Psoas muscle (tissue), 8 donors: ENCODE measurements at places on chromosomes 13 and 19. TPM values are rescaled to one million over a fixed set of nuclear protein-coding genes. Genes with fewer than 3 reads are reported as not detected.

DNA sequence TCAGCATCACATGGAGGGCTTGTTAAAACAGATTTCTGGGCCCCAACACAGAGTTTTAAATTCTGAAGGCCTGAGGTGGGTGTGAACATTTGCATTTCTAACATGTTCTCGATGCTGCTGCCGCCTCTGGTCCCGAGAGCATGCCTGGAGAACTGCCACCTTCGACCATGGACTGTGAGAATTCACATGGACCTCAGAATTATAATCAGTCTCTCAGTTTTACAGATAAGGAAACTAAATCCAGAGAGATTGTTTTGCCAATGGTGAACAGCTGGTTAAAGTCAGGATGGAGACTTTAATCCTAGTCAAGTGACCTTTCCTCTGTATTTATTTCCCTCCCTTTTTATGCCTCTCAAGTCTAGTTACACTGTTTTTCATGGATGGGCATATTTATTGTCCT lies 14.7 kb downstream of the ALOX5AP start:
- DNase-seq, result no peak
- no peaks in the 10 kb centered on the region for H3K27me3 ChIP-seq
- no peak overlapping the region for H3K27ac ChIP-seq
- H3K4me3 ChIP-seq, result no peak overlapping the region

DNA sequence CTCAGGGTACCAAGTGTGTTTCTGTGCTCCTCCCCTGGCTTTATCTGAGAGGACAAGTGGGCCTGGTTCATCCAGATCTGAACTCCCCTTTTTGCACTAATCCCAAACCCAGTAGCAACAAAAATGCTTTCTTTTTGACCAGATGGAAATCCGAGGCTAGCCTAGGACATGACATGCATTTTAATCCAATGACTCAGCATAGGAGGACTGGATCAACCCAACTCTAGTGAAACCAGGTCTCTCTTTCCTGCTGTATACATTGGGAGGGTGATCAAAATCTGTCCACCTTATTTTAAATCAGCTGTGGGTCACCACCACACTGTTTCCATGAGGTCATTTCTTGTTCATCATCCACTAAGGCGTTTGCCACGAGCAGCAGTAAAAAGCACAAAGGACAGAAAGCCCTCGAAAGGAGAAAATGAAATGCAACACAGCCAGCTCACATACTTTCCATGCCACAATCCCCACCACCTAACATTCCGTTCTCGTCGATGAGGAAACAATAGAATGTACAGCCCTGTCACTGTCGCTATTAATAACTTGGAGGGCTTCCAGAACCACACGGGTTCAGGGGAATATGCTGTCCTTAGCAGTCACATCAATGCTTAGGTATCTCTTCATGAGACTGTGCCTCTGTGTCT lies 543.0 kb downstream of the IRS2 start:
- H3K36me3 ChIP-seq, result no peaks in the 10 kb centered on the region
- DNase-seq, result no peak
- H3K4me1 ChIP-seq, result peaks cover 3% of the 10 kb centered on the region
- no peaks in the 10 kb centered on the region for H3K27me3 ChIP-seq
- H3K4me3 ChIP-seq, result no peak overlapping the region
- H3K27ac ChIP-seq, result peak overlapping the region; percentile 61

Gene LILRB3
- 3.8 TPM for total RNA-seq

DNA sequence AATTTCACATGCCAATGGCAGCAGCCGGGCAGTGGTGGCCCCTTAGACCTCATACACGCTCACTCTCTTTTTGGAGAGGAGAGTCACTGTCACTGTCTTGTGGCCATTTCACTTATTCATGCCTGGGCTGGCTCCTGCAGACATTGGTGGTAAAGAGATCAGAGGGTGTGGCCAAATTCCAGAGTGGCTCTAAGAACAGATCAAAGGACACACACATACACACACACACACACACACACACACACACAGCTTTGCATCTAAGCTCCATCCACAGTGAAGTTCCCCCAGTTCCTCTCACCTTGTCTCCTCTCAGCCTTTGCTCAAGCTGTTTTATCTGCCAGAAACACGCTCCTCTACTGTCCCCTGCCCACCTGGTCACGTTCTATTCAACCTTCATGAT lies 46.5 kb upstream of the KPNA3 start:
- DNase-seq, result no peak
- H3K4me1 ChIP-seq, result no peaks in the 10 kb centered on the region
- H3K27ac ChIP-seq, result no peak overlapping the region
- no peak overlapping the region for H3K4me3 ChIP-seq
- no peaks in the 10 kb centered on the region for H3K36me3 ChIP-seq
- H3K27me3 ChIP-seq, result no peaks in the 10 kb centered on the region

DNA sequence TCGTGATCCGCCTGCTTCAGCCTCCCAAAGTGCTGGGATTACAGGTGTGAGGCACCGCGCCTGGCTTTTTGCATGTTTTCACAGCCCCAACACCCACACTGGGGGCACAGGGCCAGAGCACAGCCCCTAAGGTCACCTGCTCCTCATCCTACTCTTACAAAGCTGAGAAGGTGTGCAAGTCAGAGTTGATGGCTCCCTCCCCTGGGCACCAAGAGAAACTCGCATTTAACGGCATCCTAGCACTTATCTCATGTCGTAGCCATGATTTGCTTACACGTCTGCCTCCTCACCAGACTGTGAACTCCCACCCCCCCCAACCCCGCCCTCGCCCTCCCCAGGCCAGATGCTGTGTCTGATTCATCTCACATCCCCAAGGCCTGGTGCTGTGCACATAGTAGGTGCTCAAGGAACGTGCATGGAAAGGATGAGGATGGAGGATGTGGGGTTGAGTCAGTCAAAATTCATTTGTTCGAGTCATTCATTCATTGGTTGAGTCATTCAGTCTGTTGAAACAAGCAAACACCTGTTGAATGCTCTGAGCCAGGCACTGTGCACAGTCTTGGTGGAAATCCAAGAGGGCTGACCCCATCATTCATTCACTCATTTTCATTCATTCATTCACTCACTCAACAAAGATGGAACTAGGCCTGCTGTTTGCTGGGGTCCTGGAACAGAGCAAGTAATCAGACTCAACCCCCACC lies 11.3 kb downstream of the SHANK1 start:
- DNase-seq, result peak; percentile 30
- H3K4me3 ChIP-seq, result no peak overlapping the region
- no peak overlapping the region for H3K27ac ChIP-seq
- no peaks in the 10 kb centered on the region for H3K4me1 ChIP-seq
- H3K27me3 ChIP-seq, result peaks cover 3% of the 10 kb centered on the region

DNA sequence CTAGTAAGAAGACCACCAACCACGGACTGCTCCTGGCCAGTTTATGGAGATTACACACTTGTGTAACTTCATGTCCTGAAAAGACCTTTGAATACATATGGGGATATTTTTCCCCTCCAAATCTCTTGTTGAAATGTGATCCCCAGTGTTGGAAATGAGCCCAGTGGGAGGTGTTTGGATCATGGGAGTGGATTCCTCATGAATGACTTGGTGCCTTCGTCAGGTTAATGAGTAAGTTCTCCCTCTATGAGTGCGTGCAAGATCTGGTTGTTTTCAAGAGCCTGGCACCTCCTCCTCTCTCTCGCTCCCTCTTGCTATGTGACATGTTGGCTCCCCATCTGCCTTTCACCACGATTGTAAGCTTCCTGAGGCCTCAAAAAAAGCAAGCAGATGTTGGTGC lies 769.0 kb upstream of the SLITRK1 start:
- no peak for DNase-seq
- no peaks in the 10 kb centered on the region for H3K27me3 ChIP-seq
- H3K36me3 ChIP-seq, result no peaks in the 10 kb centered on the region
- no peaks in the 10 kb centered on the region for H3K4me1 ChIP-seq
- no peak overlapping the region for H3K4me3 ChIP-seq

Gene RASIP1
- total RNA-seq, result 7.0 TPM

DNA sequence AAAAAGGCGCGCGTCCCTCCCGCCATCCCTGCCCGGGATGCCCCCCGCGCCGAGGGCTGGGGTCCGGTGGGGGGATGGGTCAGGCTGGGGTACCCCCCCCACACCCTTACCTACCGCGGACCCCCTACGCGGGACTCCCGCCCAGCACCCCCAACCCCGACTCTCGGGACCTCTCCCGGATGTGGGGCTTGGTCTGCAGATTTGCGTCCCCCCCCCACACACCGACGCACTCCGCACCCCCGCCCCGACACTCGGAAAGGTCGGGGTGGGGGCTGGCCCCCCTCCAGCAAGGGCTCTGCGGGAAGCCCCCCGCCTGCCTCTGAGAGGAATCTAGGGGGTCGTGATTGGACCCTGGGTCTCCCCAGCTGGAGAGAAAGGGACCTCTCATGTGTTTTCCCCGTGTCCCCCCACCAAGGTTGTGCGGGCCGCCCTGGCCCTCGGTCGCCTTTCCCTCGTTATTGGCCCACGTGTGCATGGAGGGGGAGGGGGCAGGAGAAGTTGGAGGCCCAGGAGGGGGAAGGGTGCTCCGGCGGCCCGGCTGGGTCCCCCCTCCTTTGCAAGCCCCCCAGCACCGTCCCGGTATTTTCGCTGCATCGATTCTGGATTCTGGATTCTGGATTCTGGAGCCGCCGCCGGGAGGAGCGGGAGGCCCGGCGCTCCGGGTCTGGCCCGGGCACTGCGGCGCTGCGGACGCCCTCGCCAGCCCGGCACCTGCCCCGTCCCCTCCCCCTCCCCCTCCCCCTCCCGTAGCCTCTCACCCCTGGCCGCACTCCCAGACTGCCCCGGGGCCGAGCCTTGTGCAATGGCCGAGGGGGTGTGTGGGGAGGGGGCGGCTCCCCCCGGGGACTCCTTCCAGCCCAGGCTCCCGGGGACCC lies 607 bp downstream of the NFIC start:
- H3K36me3 ChIP-seq, result no peaks in the 10 kb centered on the region
- DNase-seq, result peak; percentile 84
- H3K4me1 ChIP-seq, result peaks cover 52% of the 10 kb centered on the region
- no peaks in the 10 kb centered on the region for H3K27me3 ChIP-seq

GRCh38 chr19:40190891-40191835 lies at the start of gene MAP3K10:
Gene MAP3K10 (plus strand): TSS chr19:40191426. CDS start chr19:40192032, 606 bp downstream.
- peaks cover 21% of the 10 kb centered on the region for H3K4me1 ChIP-seq
- H3K4me3 ChIP-seq, result peak within 1 kb of the TSS; percentile 100
- H3K36me3 ChIP-seq, result no peaks in the 10 kb centered on the region
- DNase-seq, result peak; percentile 91
- H3K27me3 ChIP-seq, result no peaks in the 10 kb centered on the region

Gene PSG3
- not detected for total RNA-seq

DNA sequence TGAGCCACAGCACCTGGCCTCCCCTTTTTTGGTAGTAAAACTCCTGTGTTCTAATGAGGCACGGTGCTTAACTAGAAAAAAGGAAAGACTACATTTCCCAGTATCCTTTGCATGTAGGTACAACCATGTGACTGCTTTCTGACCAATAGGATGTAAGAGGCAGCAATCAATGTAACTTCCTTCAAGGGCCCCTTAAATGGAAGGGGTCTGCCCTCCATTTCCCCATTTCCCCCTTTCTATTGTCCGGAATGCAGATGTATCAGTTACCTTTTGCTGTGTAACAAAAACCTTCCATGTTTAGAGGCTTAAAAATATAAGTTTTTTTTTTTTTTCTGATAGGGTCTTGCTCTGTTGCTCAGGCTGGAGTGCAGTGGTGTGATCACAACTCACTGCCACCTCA lies 2.2 kb downstream of the GPR32 start:
- H3K27ac ChIP-seq, result no peak overlapping the region
- peaks cover 2% of the 10 kb centered on the region for H3K27me3 ChIP-seq
- H3K4me3 ChIP-seq, result no peak overlapping the region
- no peaks in the 10 kb centered on the region for H3K4me1 ChIP-seq
- no peak for DNase-seq

Gene CPT1C
- total RNA-seq, result 0.79 TPM

Gene SIGLEC5
- not detected for total RNA-seq

Gene FGF9
- 1.6 TPM for total RNA-seq

Gene N4BP2L1
- 6.2 TPM for total RNA-seq

Gene SERP2
- 0.57 TPM for total RNA-seq

DNA sequence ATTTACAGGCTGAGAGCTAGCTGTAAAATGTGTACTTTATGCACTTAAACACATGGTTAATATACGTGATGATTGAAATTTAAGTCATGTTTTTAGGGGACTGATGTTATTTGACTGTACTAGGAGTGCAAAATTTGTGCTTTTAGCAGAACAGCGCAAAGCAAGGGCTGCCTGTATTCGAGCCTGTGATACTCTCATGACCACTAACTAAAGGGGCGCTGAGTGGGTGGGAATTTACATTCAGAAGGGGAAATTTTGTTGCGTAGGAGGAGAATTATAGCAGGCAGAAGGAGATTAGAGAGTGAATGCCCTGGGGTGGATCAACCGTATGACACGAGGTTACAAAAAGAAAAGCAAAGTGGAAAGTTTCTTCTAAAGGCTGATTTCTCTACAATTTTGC lies 271.8 kb upstream of the HTR2A start:
- H3K36me3 ChIP-seq, result no peaks in the 10 kb centered on the region
- no peak overlapping the region for H3K27ac ChIP-seq
- no peak for DNase-seq
- no peak overlapping the region for H3K4me3 ChIP-seq
- no peaks in the 10 kb centered on the region for H3K27me3 ChIP-seq

DNA sequence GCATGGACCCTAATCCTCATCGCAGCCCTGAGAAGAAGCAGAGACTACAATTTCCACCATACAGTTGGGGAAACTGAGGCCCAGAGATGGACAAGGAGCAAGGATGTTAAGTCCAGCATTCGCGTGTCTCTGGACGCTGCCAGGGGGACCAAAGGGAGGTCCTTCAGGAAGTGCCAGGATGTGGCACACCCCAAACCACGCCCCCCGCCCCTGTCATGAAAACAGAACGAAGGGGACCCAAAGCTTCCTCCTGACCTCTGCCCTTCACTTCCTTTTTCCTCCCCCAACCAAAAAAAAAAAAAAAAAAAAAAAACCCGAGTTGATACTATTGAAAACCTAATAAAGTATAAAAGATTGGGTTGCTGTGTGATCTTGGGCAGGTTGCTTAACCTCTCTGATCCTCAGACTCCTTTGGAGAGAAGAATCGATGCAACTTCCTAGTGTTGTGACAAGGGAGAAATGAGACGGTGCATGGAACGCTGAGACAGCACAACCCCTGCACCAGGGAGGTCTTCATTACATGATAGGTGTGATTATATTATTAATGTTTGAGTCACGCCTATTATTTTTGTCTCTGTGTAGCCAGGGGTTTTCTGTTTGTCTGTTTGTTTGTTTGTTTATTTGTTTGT lies 2.7 kb upstream of the ZBTB7A start:
- H3K27me3 ChIP-seq, result no peaks in the 10 kb centered on the region
- peak; percentile 63 for DNase-seq
- no peak overlapping the region for H3K27ac ChIP-seq
- no peaks in the 10 kb centered on the region for H3K36me3 ChIP-seq
- H3K4me1 ChIP-seq, result no peaks in the 10 kb centered on the region

- H3K27me3 ChIP-seq, result no peaks in the 10 kb centered on the region
- H3K36me3 ChIP-seq, result no peaks in the 10 kb centered on the region
- no peak overlapping the region for H3K4me3 ChIP-seq
- H3K4me1 ChIP-seq, result no peaks in the 10 kb centered on the region
Measured at GRCh38 chr13:92164822-92165221, 766.4 kb downstream of the GPC5 start.

GRCh38 chr13:83498045-83498444 lies 384.2 kb downstream of the SLITRK1 start:
- no peaks in the 10 kb centered on the region for H3K36me3 ChIP-seq
- no peak for DNase-seq
- no peaks in the 10 kb centered on the region for H3K4me1 ChIP-seq
- no peak overlapping the region for H3K27ac ChIP-seq
- H3K4me3 ChIP-seq, result no peak overlapping the region
- H3K27me3 ChIP-seq, result no peaks in the 10 kb centered on the region
